ENCODE measurements at places on chromosomes 13 and 19.

GRCh38 chr19:4049432-4049831 is 17.3 kb downstream of the ZBTB7A start:
- no peak for DNase-seq

GRCh38 chr13:110838867-110839538 is 75.9 kb downstream of the ANKRD10 start:
- DNase-seq, result no peak

DNA sequence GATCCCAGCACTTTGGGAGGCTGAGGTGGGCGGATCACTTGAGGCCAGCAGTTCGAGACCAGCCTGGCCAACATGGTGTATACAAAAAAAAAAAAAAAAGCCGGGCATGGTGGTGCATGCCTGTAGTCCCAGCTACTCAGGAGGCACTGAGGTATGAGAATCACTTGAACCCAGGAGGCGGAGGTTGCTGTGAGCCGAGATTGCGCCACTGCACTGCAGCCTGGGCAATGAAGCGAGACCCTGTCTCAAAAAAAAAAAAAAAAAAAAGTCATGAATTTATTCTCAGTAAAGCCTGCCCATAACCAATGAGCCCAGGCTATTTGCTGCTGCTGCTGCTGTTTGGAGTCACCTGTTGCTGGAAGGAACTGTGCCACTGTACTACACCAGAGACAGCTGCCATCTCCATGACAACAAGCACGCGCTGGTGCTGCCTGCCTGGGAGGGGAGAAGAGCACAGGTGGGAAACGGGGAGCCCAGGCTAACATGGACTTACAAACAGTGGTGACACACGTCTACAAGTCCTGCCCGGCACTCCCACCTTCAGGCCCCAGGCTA is 11.3 kb downstream of the ZFR2 start:
- DNase-seq, result no peak

- DNase-seq, result no peak
Measured at GRCh38 chr13:84946192-84946591, 853.0 kb downstream of the SLITRK6 start.

GRCh38 chr13:85243831-85244230 is 555.4 kb downstream of the SLITRK6 start:
- DNase-seq, result no peak

DNA sequence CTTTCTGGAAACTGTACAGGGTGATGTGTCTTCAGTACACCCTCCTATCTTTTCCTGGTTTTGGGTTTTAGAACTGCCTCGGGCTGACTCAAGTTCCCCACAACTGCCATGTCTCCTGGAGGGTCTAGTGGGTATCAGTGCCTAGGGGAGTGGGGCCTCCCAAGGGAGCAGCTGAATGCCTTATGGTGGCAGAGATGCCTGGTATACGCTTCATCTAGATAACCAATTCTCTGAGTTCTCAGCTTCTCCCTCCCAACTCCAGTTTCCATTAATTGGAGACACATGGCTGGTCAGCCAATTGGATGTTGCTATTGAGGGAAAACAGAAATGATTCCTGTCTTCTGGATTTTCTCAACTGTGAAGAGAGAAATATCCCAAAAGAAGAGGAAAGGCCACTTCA is 12.8 kb downstream of the ZNF439 start:
- DNase-seq, result no peak

DNA sequence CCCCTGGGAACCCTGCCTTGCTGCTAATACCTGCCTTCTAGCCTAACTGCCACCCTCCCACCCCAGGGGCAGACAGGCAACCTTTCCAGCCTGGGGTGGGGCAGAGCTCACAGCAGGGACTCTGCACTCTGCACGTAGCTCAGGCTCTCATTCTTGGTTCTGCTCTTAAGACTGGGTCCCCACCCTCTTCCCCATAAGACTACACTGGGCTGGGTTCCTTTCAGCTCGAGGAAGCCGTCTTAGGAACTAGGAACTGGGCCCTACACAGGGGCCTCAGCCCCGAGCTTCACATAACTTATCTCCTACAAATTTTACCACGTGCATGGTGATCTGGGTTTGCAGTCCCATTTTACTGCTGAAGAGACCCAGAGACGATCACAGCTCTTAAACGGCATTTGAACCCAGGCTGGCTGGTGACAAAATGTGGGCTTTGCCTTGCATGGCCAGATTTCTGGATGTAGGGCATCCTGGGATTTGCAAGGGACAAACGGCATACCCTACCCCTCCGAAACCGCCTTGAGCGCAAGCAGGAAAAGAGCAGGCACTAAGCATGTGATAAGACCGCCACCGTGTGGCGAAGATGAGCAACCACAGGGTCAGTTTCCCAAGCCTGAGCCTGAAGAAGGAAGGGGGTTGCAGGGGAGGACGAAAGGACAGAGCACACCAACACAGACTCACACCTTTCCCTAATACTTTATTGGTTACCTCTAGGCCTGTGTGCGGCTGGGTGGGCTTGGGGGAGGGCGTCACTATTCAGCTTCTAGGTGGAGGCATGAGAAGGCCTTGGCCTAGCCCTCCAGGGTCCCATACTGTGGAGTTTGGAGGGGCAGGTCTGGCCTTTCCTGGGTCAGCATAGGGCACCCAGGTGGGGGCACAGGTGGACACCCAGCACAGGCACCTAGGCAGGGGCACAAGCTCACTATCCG is 5.1 kb downstream of the JUNB start:
- DNase-seq, result no peak

- DNase-seq, result no peak
Measured at GRCh38 chr13:99165753-99166587, 34.7 kb upstream of the UBAC2 start.

DNA sequence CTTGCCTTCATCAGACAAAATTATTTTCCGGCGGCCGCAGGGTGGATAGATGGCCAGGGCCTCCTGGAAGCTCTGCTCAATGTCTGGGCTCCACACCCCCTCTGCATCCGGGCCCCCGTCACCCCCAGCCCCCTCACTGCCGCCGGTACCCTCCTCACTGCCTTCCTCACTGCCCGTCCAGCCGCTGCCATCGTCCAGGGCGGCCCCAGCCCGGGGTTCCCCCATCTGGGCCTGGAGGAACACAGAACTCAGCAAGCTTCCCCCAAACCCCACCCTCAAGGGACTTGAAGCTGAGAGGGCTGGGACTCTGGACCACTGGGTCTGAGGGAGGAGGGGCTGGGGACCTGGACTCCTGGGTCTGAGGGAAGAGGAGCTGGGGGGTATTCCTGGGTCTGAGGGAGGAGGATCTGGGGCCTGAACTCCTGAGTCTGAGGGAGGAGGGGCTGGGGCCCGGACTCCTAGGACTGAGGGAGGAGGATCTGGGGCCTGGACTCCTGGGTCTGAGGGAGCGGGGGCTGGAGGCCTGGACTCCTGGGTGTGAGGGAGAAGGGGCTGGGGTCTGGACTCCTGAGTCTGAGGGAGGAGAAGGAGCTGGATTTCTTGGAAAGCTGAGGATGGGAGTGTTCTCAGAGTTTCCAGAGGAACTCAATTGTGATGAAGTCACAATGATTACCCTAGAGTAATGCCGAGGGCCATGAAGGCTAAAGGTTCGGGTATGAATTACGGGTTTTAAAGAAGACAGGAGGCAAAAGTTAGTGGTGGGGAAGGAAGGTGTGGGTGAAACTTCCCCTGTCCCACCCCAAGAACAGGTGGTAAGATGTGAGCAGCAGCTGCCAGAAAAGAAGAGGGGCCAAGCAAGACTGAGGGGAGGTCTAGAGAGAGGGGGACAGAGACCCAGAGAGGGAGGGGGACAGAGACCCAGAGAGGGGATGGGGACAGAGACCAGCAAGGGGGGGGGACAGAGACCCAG is 2.1 kb downstream of the TEAD2 start:
- no peak for DNase-seq

DNA sequence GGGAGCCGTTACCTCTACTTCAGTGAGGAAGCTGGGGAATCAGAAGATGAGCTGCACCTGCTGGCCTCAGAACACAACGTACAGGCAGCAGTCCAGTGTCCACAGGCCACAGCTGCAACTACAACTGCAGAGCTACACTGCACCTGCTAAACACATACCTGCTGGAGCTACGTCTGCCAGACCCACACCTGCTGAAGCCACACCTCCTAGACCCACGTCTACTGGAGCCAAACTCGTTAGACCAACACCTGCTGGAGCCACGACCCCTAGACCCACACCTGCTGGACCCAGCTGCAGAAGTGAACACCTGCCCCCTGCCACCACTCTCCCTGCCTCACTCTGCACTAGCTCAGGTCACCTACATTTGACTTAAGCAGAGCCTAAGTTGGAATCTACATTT is 169.9 kb downstream of the USP12 start:
- DNase-seq, result no peak

DNA sequence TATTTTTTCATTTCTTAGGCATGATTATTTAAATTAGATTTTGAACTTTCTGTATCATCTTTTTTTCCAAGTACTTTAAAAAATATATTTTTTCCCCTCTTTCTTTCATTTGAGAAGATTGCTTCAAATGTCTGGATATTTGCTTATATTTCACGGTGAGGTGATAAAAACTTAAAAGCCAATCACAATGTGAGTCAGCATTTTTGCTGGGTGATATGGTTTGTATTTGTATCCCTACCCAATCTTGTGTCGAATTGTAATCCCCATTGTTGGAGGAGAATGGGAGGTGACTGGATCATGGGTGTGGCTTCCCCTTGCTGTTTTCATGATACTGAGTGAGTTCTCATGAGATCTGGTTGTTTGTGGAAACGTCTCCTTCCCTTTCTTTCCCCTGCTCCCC is 320.5 kb downstream of the OXGR1 start:
- DNase-seq, result no peak

DNA sequence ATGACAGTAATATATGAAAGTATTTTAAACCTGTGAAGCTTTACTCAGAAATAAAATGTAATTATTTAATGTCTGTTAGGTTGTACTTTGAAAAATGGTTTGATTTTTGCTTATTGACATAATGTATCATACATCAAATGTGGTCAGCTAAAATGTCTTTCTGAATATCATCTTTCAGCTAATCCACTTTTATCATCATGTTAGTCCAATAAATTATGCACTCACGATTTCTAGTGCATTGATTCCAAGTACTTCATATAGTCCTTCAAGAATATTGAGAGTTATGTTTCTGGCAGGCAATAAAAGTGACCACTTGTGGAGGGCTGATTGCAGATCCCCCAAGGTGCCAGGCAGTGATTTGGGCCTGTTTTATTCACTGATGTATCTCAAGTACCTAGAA is 1204.1 kb downstream of the OLFM4 start:
- no peak for DNase-seq

GRCh38 chr13:78689011-78689410 is 30.1 kb upstream of the OBI1 start:
- no peak for DNase-seq

DNA sequence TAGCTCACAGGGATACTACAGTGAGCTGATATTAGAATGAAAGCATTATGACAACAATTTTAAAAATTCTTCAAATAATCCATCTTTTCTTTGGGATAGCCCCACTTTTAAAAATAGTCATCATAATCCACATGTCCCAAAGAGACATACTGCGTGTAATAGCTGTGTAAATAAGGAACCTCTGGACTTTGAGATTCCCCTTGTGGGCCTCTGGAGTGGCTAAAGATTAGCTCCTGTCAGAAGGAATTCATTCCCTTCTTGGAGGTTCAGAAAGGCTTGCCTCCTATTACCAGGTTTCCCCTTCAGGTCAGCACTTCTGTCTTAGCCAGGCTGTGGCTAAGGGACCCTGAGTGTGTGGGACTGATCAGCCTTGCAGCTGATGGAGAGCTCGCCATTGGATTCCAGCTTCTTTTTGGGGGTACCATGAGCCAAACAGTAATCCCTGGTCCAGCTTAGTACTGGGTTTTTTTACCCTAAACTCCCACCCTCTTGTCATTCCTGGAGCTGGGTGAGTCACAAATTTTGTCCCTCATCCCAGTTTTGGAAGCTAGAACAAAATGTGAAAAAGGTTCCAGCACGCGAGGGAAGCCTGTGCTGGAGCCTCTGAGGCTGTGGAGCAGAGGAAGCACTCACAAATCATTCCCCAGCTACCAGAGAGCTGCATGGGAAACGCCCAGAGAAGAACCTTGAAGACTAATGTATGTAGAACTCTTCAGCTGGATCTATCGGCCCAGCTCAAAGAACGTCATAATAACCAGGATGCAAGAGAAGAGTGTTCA is 96.7 kb downstream of the RNASEH2B start:
- DNase-seq, result no peak

GRCh38 chr19:18173572-18174288 is at the start of gene IFI30:
IFI30 (plus strand) TSS chr19:18173813; CDS start chr19:18173842, 29 bp downstream.
- peak; percentile 53 for DNase-seq

DNA sequence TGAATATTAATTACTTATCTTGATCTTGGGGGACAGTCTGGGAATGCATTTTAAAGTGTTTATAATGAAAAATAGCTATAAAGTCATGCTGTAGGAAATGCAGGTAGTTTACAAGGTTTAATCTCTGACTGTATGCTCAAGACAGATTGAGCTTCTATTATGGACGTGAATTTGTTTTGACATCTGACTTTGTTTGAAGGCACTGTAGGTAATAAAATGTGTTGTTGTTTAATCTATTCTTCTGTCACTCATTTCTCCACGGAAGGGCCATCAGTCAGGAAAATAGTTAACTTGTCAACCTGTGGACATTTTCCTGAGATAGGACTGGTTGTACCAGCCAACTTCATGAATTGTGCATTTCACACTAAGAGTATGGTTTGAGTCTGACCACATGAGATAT is 893.1 kb upstream of the SLITRK6 start:
- DNase-seq, result no peak

DNA sequence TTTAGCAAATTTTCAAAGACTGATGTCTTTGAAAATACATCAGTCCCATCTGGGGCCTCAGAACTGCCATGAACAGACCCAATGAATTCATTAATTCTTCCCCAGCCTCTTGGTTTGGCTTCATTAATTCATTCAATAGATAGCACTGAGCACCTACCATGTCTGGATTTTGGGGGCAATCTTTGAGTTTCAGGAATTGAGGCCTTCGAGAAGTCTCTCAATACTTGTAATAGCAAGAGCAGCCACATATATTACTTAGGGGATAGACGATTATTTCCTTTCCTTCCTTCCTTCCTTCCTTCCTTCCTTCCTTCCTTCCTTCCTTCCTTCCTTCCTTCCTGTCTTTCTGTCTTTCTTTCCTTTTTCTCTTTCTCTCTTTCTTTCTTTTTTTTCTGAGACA is 64.8 kb downstream of the ALOX5AP start:
- DNase-seq, result no peak

DNA sequence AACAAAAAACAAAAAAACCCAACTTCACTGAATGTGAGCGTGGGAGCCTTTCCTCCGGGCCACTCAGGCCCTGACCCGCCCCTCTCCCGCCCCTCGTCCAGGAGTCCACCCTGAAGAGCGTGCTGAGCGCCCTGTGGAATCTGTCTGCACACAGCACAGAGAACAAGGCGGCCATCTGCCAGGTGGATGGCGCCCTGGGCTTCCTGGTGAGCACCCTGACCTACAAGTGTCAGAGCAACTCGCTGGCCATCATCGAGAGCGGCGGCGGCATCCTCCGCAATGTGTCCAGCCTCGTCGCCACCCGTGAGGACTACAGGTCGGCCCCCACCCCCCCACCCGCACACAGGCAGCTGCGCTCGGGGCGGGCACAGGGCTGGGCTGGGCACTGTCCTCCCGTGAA is 11.9 kb downstream of the APC2 start:
- DNase-seq, result no peak

- DNase-seq, result no peak
Measured at GRCh38 chr19:42053037-42053935, 16.7 kb downstream of the GRIK5 start.

- DNase-seq, result no peak
Measured at GRCh38 chr13:52744842-52745375, 5.3 kb upstream of the CNMD start.

Measured in stimulated activated CD4-positive, alpha-beta T cell treated with anti-CD3 and anti-CD28 coated beads, Interleukin-4, amount 100 ng/mL, for 48 hours (primary cell).